ENCODE measurements at places on chromosomes 12 and 14.

- DNase-seq: no peak
Observed at GRCh38 chr12:65803251-65803650, 21.0 kb upstream of the HMGA2 start.

DNA sequence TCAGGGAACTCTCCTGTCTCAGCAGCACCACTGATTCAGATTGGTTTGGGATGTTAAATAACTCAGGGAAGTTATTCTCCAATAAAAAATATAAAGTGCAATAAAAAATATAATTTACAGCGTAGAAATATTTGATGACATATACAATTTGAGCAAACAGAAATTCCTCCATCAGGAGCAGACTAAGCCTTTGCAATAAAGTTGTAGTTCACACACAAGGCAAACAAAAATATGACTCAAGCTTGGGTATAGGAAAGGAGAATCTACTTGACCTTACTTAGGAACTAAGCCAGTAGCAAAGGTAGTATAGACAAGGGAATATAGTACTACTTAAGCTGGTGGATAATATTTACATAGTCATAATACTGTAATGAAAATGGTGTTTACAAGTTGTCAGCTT is 264.1 kb downstream of the KIF21A start:
- DNase-seq: no peak

DNA sequence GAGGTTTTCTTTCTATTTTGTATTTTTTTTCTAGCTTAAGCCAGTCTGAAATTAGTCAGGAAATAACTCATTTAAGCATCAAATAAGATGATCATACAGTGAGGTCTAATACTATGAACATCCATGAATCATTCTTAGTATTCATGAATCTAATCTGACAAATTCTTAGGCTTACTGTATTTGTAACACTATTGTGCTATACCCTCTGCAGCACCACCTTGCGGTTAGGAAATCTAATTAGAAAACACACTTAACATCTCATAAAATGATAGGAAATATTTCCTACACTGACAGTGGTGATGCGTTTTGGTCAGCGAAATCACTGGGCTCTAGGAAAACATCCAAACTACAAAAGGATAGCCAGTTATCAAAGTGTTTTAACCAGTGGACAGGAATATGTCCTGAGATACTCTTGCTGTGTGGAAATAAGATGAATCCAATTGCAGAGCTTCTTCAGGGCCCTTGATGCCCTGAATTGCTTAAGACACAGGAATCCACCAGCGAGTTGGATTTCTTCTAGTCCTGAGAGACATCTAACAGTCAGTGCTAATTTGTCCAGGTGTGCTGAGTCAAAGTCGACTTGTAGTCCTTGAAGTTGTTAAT is 109.3 kb upstream of the MYF6 start:
- DNase-seq: no peak

DNA sequence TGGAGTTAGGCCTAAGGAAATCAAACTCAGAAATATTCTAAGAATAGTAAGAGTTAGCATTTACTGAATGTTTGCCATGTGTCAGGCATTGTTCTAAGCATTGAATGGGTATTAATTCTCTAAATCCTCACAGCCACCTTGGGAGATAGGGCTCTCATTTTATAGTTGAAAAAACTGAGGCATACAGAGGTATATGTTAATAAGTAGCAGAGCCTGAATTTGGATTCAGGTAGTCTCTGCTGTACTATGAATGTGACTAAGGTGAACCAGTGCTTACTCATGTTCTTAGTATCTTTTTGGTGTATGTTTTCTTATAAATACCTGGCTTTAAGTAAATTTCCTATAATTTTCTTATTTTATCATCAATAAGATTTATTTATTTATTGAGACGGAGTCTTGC is 8.1 kb downstream of the ARF6 start:
- no peak for DNase-seq

- DNase-seq: no peak
Observed at GRCh38 chr12:121805171-121806008, 1.6 kb downstream of the SETD1B start.

- no peak for DNase-seq
Observed at GRCh38 chr12:114339626-114340025, 66.3 kb downstream of the TBX5 start.

- no peak for DNase-seq
Observed at GRCh38 chr14:22282949-22283348, 306.1 kb downstream of the DAD1 start.

- DNase-seq: no peak
Observed at GRCh38 chr12:57765003-57765697, 1.7 kb downstream of the CYP27B1 start.

GRCh38 chr12:57836442-57837375 is 9.8 kb downstream of the CTDSP2 start:
- DNase-seq: no peak

GRCh38 chr14:23174296-23175184 is 8.9 kb downstream of the SLC7A8 start:
- no peak for DNase-seq

DNA sequence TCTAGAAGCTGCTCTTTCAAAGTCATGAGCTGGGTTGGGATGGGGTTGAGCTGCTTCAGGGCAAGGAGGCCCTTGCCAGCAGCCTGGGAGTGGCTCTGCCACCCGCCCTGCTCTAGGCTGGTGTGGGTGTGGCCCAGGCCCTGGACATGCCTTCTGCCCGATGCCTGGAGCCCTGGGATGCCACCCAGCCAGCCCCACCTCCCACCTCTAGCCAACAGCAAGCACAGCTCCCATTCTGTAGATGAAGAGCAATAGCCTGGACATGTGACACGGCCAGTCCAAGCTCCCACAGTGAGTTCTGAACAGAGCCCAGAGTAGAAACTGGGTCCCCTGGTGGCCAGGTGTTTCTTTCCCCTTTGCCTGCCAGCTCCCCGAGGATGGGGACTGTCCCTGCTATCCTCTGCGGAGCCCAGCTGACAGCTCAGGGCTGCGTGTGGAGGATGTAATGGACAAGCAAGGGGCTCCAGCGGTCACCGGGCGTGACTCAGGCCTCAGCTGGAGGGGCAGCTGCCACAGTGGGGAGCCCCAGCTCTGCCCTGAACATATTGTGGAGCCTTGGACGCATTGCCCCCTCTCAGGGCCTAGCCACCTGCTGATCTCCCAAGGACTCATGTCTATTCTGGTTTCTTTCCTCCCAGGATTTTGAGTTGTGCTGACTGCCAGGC is 165.2 kb downstream of the TSPAN9 start:
- DNase-seq: no peak

- no peak for DNase-seq
Observed at GRCh38 chr12:71665090-71665463, 976 bp downstream of the THAP2 start.

DNA sequence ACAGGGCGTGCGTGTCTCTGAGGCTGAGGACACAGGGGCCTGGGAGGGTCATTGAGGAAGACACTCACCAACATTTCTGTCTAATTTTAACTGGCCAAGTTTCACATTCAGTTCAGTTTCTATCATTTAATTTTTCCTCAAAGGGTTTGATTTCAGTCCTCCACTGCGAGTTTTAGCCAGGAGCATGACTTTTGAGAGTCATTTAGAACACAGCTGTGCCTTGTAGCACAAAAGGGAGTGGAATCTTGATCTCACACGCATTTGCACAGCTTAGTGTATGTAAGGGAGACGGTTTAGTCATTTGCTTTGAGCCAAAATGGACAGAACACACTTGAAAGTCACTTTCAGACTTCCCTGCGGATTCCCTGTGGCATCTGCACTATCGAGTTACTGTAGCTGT is 1090.8 kb downstream of the BCL11B start:
- DNase-seq: no peak

DNA sequence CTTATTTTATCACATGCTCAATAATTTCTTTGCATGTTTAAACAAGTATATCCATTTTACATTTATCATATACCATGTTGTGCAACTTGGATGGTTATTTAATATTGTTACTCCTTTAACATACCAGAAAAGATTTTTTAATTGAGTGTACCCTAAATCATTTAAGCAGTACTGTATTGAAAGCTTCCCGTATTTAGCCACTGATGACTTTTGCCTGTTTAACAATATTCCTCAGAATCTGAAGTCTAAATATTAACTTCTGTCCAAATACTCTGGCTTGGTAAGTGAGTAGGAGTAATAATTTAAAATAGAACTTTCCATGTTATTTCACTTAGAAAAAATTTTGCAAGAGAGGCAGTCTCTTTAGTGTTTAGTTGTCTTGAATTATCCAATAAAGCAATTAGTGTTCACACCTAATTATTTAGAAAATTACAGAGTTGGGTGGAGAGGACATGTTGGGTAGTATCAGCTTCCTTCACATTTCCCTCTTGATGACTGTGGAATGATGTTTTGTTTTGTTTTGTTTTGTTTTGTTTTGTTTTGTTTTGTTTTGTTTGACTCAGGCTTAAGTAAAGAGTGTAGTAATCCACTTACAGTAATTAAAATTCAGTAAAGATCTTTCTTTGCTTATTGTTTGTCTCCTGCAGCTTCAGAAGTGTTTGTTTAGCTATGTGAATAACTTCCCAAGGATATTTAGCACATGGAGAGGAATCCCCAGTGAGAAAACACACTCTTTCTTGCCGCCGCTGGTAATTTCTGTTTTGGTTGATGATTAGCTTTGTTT is 59.5 kb downstream of the DAAM1 start:
- DNase-seq: no peak

DNA sequence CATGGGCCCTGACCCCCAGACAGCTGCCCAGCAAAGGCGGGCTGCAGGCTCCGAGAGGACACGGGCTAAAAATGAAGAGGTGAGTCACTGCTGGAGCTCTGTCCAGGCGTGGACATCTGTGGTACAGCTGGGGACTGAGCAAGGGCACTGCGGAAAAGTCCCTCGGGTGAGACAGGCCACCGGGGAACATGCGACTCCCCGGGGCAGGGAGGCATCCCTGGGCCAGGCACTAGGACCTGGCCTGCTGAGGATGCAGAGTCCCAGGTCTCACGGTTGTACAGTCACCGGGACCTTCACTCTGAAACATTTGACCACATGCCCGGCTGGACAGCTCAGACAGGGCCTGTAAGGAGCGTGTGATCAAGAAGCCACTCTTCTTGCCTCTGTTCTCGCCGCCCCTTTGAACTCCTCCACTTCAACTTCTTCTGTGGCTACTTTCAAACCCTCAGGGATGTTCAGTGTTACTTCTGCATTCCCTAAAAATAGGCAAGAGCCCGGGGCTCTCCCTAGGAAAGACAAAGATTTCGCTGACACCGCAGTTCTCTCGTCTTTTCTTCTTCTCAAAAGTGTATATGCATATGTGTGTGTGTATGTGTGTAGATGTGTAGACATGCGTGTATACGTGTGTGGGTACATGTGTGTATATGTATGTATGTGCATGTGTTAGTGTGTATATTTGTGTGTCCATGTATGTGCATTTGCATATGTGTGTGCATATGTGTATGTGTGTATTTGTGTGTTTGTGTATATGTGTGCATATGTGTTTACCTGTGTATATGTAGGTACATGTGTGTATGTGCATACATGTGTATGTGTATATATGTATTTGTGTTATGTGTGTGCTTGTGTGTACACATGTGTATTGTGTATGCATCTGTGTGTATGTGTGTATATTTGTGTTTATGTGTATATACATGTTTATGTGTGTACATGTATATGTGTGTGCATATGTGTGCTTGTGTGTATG is 5.0 kb upstream of the RFLNA start:
- no peak for DNase-seq

- DNase-seq: no peak
Observed at GRCh38 chr14:36515896-36516718, 3.9 kb downstream of the NKX2-1 start.

GRCh38 chr12:11891346-11891745 is 179.4 kb upstream of the BCL2L14 start:
- no peak for DNase-seq

DNA sequence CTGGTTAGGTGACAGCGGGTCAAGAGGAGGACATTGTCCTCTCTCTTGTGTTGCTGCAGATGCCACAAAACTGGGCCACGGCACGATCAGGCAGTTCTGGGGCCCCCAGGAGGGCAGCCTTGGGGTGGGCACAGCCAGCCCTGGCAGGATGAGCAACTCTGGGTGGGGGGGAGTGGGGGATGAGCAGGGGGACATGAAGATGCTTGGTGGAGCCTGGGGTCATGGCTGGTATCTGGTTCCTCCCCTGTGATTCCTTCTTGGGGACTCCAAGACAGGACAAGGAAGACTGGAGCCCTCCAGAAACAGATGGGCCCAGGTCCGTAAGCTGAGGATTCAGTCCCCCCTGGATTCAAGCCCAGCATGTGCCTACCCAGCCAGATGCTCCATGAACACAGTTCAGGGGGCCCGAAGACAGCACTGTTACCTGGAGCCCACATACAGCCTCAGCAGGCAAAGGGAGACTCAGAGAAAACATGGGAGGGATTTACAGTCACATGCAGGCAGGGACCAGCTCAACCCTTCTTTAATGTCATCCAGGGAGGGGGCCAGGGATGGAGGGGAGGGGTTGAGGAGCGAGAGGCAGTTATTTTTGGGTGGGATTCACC is 10.4 kb downstream of the SERPINA1 start:
- DNase-seq: no peak

- no peak for DNase-seq
Observed at GRCh38 chr12:106682594-106683234, 91.8 kb upstream of the RIC8B start.

All from stimulated activated CD8-positive, alpha-beta memory T cell treated with anti-CD3 and anti-CD28 coated beads, Interleukin-15, amount 100 ng/mL, for 24 hours (primary cell).